ENCODE measurements at places on chromosomes 6 and 20. TPM values are rescaled to one million over a fixed set of nuclear protein-coding genes. Genes with fewer than 3 reads are reported as not detected.

DNA sequence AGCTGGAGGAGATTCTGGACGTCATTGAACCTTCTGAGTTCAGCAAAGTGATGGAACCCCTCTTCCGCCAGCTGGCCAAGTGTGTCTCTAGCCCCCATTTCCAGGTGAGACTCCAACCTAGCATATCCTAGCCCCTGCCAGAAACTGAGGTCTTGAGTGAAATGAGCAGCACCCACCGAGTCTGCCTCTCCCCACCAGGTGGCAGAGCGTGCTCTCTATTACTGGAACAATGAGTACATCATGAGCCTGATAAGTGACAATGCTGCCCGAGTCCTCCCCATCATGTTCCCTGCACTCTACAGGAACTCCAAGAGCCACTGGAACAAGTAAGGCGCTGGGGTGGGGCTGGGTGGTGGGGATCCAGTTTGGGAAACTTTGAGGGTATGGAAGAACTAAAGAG is 4.6 kb downstream of the MEA1 start:
- DNase-seq: peak; percentile 59

DNA sequence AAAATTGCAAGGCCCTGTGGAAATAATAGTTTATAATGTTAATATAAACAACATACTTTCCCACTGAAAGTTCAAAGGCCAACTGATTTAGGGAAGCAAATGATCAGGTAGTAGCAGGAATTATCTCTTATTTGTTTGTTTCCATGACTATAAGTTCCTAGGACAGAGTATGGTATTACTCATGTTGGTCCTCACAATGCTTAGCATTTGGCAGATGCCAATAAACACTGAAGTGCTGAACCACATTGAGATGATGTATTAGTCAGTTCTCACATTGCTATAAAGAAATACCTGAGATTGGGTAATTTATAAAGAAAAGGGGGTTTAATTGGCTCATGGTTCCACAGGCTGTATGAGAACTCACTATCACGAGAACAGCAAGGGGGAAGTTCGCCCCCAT is 129.6 kb upstream of the NUP153 start:
- DNase-seq: no peak

DNA sequence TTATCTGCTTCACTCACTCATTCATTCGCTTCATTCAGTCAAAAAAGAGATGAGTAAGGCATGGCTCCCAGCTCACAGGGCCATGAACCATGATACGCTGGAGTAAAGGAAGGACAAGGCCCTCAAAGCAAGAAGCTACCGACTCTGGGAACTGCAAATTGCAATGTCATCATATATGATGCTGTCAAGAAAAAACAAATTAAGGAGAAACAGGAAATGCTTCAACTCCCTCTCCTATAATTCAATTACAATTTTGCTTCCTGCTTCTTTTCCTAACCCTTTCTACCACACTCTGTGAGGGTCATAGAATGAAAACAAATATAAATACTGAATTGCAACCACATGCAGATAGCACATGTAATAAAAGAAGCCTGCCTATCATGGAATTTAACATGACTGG is 725.7 kb upstream of the FLRT3 start:
- DNase-seq: no peak

TSPO2 gene
- not detected for total RNA-seq

GRCh38 chr6:112563368-112563767 is 216.2 kb downstream of the RFPL4B start:
- DNase-seq: no peak

ZFP57 gene
- 0.16 TPM for total RNA-seq

ID1 gene
- 115 TPM for total RNA-seq

- no peak for DNase-seq
These were observed 60.0 kb upstream of the KIF13A start for GRCh38 chr6:18047406-18047805.

PPARD gene
- total RNA-seq: 6.3 TPM

NMBR gene
- total RNA-seq: not detected
